ENCODE measurements at places on chromosomes 5 and 9.

DNA sequence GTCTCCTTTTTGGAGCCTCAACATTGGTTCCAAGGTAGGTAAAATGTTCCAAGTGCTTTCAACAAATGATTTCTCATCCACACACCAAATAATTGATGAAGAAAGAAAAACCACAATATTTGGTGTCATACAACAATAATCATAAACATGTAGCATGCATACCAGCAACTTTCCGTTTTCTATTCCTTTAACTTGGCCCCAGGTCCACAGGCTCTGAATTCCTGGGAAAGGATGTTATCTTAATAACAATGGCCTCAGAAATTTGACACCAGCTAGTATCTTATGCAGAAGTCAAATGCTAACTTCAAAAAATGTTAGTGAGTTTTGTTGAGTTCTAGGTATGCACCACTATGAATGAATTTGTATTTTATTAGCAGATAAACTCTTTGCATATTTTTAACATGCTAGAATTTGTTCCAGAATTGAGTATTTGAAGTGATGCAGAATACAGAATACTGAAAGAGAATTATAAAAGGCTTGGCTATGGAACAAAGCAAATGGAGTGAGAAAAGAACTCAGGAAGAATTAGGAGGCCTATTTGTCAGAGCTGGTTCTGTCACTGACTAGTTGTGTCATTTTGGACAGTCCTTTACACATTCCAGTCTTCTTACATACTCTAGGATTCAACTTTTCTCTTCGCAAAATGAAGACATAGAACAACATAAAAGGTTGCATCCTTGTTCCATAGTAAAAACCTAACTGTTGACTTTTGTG lies 435.3 kb upstream of the TNC start:
- no peak for DNase-seq

GRCh38 chr5:132839426-132840301 lies 9.2 kb upstream of the SHROOM1 start:
- peak; percentile 65 for DNase-seq

GRCh38 chr5:20113931-20114330 lies 125.9 kb upstream of the CDH18 start:
- no peak for DNase-seq

DNA sequence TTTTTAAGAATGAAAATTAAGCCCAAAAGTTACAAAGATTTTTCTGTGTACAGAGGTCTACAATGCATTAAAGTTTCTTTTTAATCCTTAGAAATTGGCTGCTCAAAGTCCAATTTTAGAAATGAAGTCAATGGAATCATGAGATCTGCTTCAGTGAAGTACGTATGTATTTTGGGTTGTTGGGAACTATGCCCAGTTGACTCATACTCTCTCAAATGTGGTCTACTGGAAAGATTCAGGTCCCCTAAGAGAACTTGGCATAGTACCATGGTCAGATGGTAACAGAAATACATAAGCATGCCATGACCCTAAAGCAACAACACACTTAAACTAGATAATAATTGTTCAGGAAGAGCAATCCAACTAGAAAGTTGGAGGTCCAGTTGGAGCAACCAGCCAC lies 23.0 kb downstream of the FBLL1 start:
- no peak for DNase-seq

DNA sequence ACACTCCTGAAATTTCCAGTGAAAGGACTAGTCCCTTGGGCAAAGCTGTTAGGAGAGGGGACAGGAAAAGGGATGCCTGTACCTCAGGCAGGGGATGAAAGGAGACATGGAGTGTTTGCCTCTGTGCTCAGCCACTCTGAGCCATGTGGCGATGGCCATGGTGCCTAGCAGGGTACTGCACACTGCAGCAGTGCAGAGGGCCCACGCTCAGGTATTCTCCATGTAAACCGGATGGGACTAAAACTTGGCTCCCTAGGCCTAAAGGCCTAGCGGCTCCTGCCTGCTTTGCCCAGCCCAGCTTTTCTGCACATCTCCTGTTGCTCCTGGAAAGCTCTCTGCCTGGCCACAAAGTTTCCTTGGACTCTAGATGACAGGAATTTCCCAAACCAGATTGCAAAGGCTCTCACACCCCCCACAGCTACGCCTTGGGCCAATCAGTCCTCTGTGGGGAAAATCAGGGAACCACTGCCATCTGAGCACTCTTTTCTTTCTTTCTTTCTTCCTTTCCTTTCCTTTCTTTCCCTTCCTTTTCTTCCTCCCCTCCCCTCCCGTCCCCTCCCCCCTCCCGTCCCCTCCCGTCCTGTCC lies 44.3 kb downstream of the HABP4 start:
- no peak for DNase-seq

- no peak for DNase-seq
Observed at GRCh38 chr5:37533851-37534250, 154.7 kb downstream of the WDR70 start.

DNA sequence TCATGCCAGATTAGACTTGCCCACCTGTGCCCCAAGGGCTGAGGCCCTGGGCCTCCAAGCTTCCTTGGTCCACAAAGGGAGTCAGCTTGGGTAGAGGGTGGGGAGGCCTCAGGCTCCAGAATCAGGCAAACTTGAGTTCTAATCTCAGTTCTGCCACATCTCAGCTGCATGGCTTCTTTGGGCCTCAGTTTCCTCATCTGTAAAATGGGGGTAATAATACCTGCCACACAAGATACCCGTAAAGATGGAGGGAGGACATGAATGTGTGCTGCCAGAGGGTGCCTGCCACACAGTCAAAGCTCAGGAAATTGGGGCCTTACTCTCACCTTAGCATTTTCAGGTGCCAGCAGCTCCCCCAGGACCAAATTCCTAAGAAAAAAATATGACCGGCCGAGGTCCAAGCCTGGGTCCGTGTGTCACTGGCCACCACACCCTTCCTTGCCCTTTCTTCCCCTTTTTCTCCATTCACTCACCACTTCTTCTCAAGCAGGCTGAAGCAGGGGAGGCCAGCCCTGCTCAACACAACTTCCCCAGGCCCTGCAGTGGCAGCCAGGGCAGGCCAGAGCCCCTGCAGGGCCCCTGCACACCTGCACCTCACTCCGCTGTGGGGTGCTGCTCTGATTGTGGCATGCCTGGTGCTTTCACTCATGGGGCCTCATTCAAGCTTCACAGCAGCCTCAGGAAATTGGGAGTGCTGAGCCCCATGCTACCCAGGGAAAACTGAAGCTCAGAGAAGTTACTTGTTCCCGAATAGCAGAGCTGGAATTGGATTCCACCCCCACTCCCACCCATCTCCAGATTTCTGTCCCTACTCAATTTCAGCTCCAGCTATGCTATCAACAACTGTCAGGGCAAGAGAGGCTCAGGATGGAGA lies 3.9 kb downstream of the RGS14 start:
- no peak for DNase-seq

DNA sequence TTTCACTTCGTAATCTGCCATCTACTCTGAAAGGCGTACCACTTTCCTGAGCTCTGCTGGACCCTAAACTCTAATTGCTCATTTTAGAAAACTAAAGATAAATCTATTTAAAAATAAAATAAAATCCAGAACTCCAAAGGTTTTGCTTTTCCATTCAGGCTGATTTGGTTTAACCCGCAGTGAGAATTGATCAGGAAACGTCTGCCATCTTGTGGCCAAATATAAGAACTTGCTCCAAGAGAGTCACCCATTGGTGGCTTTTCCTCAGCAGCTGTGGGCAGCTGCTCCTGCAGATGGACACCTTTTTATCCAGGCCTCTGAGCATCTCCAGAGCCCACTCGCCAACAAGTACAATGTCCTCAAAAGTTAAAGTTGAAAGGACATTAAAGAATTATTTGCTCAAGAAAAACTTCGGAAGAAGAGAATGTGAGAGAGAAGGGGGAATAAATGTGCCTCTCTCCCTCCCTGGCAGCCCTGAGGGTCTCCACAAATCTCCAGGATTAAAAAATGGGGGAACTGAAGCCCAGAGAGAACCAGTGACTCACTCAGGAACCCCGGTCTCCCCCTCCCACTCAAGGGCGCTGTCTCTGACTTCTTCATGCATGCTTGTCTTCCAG lies 4.1 kb downstream of the SAXO1 start:
- DNase-seq = peak; percentile 36

- no peak for DNase-seq
Observed at GRCh38 chr5:64865662-64866061, 96.9 kb downstream of the CWC27 start.

DNA sequence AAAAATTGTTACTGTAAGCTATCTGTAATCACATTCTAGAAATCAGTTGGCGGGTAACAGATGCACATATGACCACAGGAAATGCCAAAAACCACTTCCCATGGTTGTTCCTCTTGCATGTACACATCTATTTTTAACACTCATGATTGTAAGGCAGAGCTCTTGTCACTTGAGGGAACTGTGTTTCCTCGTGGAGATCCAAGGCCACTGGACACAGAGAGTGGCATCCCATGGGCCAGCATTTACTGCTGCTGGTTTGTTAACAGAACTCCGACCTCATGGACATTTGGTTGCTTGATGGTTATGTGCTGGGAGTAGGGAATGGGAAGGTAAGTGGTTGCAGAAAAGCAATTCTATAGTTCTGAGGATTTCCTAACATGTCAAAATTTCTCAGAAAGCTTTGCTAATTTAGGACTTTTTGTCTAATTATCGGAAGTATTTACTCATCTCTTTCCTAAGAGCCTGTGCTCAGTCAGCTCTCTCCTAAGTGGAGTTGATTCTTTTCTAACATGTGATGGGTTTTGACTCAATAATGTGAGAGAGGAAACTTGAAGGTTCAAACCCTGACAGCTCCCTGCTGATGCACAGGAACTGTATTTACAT lies 202.0 kb upstream of the NR3C1 start:
- no peak for DNase-seq

GRCh38 chr5:1390861-1391600 lies 46.1 kb upstream of the CLPTM1L start:
- DNase-seq = no peak

GRCh38 chr5:83430130-83431010 lies 41.2 kb upstream of the VCAN start:
- peak; percentile 29 for DNase-seq

DNA sequence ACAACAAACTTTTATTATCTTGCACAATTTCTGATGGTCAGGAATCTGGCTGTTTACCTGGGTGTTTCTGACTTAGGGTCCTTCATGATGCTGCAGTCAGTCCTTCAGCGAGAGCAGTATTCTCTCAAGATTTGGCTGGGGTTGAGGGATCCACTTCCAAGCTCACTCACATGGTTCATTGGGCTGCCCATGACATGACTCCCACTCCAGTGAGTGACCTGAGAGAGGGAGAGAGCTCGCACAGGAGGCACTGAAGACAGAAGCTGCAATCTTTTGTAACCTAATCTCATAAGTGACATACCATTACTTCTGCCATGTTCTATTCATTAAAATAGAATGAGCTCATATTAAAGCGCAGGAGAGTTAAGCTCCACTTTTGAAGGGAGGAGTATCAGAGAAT lies 212.6 kb downstream of the SPATA31D1 start:
- DNase-seq = no peak

DNA sequence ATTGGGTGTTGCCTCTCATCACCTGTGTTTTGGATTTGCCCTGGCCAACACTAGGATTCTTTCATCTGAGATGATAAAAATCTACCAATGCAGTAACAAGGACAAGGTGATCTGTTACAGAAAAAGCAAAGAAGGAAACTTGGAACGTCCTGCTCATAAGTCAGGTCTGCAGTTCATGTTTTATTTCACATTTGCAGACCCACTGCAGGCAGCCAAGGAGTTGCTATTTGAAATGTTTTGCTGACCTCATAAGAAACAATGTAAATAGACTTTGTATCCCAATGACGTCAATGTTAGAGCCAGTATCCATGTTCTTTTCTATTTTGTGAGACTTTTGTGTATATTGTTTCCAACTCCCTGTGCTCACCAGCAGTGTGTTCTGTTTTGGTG lies 312.9 kb downstream of the DEPDC1B start:
- no peak for DNase-seq

GRCh38 chr5:142878111-142878510 lies 107.9 kb downstream of the ARHGAP26 start:
- no peak for DNase-seq

- DNase-seq = no peak
Observed at GRCh38 chr9:79396168-79396567, 175.6 kb upstream of the TLE4 start.

Measured in prostate gland (tissue), 2 donors.